Breast epithelium (tissue), 4 donors: ENCODE measurements at places on chromosomes 5 and 9. TPM values are rescaled to one million over a fixed set of nuclear protein-coding genes. Genes with fewer than 3 reads are reported as not detected.

GRCh38 chr5:31935496-31936369 is 238.4 kb downstream of the GOLPH3 start:
- H3K4me3 ChIP-seq, result peak overlapping the region; percentile 57
- H3K27me3 ChIP-seq, result no peaks in the 10 kb centered on the region
- H3K27ac ChIP-seq, result peak overlapping the region; percentile 59
- no peaks in the 10 kb centered on the region for H3K36me3 ChIP-seq
- DNase-seq, result no peak
- no peaks in the 10 kb centered on the region for H3K4me1 ChIP-seq

Gene MINAR2
- total RNA-seq, result not detected

DNA sequence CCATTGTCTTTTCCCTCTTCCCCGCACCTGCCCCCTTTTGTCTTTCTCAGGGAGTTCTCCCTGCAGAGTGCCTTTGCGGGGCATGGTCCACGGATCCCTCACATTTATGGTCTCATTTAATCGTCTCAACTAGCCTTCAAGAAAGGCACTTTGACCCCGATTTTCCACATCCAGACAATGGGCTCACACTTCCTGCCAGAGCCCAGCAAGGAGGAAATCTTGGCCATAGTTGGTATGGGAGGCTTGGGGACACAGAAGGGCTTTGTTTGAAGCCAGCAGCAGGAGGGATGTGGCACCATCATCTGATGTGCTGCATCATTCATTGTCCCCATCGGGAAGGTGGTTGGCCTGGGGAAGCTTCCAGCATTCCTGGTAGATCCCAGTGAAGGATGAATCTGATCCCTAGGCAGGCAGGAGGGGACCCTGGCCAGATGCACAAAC is 24.9 kb downstream of the GSN start:
- peak overlapping the region; percentile 98 for H3K27ac ChIP-seq
- DNase-seq, result no peak
- no peak overlapping the region for H3K4me3 ChIP-seq
- H3K27me3 ChIP-seq, result no peaks in the 10 kb centered on the region
- peaks cover 44% of the 10 kb centered on the region for H3K4me1 ChIP-seq

Gene IFNK
- total RNA-seq, result not detected

DNA sequence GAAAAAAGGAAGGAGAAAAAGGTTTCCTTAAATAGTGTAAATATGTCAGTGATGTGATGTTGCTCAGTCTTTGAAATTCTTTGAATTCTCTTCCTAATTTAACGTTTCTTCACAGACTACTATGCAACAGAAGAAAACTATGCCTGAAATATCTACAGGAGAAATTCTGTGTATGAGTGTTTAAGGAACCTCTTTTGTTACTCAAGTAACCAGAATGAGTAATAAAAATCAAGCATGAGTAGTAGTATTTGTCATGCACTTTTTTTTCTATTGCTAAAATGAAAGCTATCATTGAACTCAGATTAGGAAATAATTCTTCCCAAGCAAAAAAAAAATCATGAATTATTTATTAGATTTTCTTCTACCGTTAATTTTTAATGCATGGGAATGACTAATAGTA is 20.3 kb upstream of the THG1L start:
- no peaks in the 10 kb centered on the region for H3K36me3 ChIP-seq
- H3K27me3 ChIP-seq, result no peaks in the 10 kb centered on the region
- DNase-seq, result no peak
- no peak overlapping the region for H3K27ac ChIP-seq
- H3K4me1 ChIP-seq, result no peaks in the 10 kb centered on the region

DNA sequence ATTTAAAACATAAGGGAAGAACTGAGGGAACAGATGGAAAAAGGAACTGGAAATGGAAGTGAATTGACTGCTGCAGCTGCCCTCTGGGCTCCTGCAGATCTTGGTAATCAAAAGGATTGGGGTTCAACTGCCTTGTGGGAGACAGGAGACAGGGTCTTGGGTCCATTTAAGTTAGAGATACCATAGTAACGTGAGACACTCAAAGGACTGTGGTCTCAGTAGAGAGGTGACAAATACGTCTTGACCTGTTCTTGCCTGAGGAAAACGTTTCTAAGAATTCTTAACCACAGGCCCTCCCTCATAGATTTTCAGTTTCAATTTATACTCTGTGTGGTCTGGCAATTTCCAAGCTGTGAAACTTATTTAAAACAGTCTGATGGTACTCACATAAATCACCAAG is 100.8 kb upstream of the DHFR start:
- H3K27ac ChIP-seq, result no peak overlapping the region
- no peak for DNase-seq
- no peak overlapping the region for H3K4me3 ChIP-seq
- H3K27me3 ChIP-seq, result no peaks in the 10 kb centered on the region
- no peaks in the 10 kb centered on the region for H3K36me3 ChIP-seq

DNA sequence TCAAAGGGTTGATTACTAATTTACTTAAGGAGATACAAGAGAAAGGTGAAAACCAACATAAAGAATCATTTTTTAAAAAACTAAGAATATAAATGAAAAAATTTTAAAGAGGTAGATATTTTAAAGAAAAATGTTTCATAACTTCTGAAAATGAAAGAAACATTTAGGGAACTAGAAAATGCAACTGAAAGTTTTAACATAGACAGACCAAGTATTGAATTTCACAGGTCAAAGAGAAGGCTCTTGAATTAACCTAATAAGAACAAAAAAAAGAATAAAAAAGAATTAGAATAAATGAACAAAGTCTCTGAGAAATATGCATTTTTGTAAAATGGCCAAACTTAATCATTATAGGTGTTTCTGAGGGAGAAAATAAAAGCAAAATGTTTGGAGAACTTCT is 16.1 kb upstream of the FAM174A start:
- no peaks in the 10 kb centered on the region for H3K36me3 ChIP-seq

GRCh38 chr5:171427318-171428167 is 8.1 kb downstream of the FGF18 start:
- no peak for DNase-seq
- H3K4me1 ChIP-seq, result no peaks in the 10 kb centered on the region
- no peak overlapping the region for H3K27ac ChIP-seq
- no peak overlapping the region for H3K4me3 ChIP-seq
- H3K36me3 ChIP-seq, result no peaks in the 10 kb centered on the region
- no peaks in the 10 kb centered on the region for H3K27me3 ChIP-seq

Gene ARHGEF37
- 54.4 TPM for total RNA-seq

DNA sequence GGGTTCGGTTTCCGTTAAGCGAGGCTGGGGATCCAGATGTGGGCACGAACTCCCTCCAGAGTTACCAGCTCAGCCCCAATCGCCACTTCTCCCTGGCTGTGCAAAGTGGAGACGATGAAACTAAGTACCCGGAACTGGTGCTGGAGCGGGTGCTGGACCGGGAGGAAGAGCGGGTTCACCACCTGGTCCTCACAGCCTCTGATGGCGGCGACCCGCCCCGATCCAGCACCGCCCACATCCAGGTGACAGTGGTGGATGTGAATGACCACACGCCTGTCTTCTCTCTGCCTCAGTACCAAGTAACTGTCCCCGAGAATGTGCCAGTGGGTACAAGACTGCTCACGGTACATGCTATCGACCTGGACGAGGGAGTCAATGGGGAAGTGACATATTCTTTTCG is 803 bp downstream of the PCDHGA7 start:
- no peaks in the 10 kb centered on the region for H3K4me1 ChIP-seq
- no peak for DNase-seq
- H3K27me3 ChIP-seq, result no peaks in the 10 kb centered on the region
- H3K4me3 ChIP-seq, result no peak overlapping the region

Gene PRDM9
- not detected for total RNA-seq

DNA sequence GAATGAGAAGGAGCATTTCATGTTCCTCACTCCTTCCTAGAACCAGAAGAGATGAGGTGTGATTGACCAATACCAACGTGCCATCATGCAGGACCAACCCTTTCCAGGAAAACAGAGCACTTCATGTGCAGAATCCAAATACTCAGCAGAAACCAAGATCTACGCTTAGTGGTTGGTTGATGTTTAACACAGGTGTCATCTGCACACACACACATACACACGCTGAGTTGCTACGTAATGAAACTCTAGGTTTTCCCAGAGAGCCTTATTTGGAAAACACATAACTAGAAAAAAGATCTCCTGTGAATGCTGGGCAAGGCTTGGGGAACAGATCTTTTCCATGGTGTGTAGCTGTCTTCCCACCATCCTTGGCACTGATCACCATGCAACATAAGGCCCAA is 21.1 kb upstream of the ZNF622 start:
- H3K36me3 ChIP-seq, result no peaks in the 10 kb centered on the region
- no peak overlapping the region for H3K4me3 ChIP-seq
- DNase-seq, result no peak
- no peak overlapping the region for H3K27ac ChIP-seq

Gene HMMR
- total RNA-seq, result 3.5 TPM

GRCh38 chr9:123358181-123358905 is 2.3 kb downstream of the CRB2 start:
- H3K27me3 ChIP-seq, result no peaks in the 10 kb centered on the region
- no peak overlapping the region for H3K4me3 ChIP-seq
- no peaks in the 10 kb centered on the region for H3K36me3 ChIP-seq
- H3K4me1 ChIP-seq, result no peaks in the 10 kb centered on the region

Gene TPPP
- 3.4 TPM for total RNA-seq

DNA sequence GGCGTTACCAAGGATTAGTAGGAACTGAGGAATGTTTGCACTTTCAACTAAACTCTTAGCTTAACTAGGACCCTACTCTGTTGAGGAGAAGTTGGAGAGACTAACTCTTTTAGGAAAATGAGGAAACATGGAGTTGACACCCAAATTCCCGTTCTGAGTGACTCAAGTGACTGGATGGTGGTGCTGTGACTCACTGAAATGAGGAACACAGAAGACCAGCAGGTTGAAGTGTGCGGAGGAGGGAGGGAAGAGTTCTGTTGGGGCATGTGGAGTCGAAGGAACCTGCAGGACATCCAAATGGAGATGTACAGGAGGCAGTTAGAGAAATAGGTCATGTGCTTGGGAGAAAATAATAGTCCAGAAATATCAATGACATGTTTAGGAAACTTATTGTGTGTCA is 8.2 kb downstream of the HEXB start:
- H3K27me3 ChIP-seq, result no peaks in the 10 kb centered on the region
- no peak overlapping the region for H3K27ac ChIP-seq
- peaks cover 6% of the 10 kb centered on the region for H3K36me3 ChIP-seq
- H3K4me3 ChIP-seq, result no peak overlapping the region
- DNase-seq, result no peak

Gene PDLIM4
- 102 TPM for total RNA-seq

Gene FBP2
- not detected for total RNA-seq

DNA sequence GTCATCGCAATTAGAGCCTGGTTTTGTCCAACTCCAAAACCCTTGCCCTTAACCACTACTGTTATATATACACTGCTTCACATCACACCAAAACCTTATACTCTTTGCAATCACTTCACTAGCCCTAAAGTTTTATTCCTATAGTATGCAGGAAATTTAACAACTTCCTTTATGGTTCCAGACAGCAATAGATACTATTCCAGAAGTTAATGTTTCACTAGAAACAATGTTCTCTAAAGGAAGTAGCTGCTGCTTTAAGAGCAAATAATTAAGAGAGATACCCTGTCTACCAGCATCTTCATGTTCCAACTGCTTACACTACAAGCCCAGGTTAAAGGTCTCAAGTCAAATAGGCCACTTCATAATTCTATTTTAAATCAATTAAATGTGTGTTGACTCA is 22.0 kb downstream of the FREM1 start:
- DNase-seq, result no peak
- no peaks in the 10 kb centered on the region for H3K4me1 ChIP-seq
- H3K36me3 ChIP-seq, result no peaks in the 10 kb centered on the region
- H3K27ac ChIP-seq, result no peak overlapping the region

Gene RETREG1
- total RNA-seq, result 37.7 TPM
